ENCODE measurements at places on chromosomes 5 and 9. TPM values are rescaled to one million over a fixed set of nuclear protein-coding genes. Genes with fewer than 3 reads are reported as not detected.
A peak's percentile ranks its signal among the peaks of the same experiment; 100 is the strongest.

DNA sequence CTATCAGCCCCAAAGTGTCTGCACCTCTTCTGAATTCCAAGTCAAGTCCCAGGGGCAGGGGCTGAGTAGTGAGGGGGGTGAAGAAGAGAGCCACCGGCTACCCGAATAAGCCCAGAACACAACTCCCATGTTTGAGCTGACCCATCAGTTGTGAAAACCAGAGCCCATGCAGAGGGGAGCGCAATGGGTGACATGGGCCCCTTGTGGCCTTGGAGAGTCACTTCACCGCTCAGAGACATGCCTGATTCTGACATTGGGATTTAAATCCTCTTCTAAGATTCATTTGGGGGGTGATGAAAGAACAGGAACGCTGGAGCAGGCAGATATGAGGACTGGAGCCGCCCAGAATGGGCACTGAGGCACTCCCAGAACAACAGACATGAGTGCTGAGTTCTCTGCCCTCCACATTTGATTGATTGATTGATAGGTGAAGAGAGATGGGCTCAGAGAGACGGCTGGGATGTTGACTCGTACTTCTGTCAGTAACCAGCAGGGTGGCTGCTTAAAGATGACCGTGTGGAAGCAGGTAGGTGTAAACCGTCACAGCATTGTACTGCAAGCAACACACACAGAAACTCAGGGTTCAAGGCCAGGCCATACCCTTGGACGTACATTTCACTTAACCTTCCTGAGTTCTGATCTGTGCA, 74.3 kb downstream of the GPR21 start:
- no peak for DNase-seq

GRCh38 chr9:125750627-125751011, 3.4 kb downstream of the PBX3 start:
- DNase-seq: no peak

GRCh38 chr5:74356009-74356695, 284.4 kb downstream of the ENC1 start:
- DNase-seq: no peak

- DNase-seq: no peak
Measured at GRCh38 chr5:53360811-53361210, 119.6 kb upstream of the FST start.

- DNase-seq: no peak
Measured at GRCh38 chr9:35726931-35727330, 5.1 kb downstream of the TLN1 start.

- no peak for DNase-seq
Measured at GRCh38 chr9:98867429-98868168, 60.1 kb downstream of the GALNT12 start.

- DNase-seq: no peak
Measured at GRCh38 chr5:142569905-142570304, 116.0 kb downstream of the FGF1 start.

GRCh38 chr9:16704116-16705110, 166.1 kb downstream of the BNC2 start:
- DNase-seq: no peak

- no peak for DNase-seq
Measured at GRCh38 chr9:75909776-75910175, 19.3 kb downstream of the PCSK5 start.

DNA sequence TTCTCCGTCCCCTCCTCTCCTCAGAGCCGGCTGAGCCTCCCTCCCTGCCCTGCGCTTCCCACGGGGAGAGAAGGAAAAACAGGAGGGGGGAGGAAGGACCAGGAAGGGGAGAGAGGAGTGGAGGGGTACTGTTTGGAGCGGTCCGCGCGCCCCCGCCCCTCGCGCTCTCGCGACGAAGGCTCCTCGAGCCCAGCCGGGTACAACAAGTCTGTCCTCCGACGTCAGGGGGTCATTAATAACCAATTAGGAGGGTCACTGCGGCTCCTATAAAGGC, 480 bp upstream of the PRDM12 start:
- DNase-seq: no peak

DNA sequence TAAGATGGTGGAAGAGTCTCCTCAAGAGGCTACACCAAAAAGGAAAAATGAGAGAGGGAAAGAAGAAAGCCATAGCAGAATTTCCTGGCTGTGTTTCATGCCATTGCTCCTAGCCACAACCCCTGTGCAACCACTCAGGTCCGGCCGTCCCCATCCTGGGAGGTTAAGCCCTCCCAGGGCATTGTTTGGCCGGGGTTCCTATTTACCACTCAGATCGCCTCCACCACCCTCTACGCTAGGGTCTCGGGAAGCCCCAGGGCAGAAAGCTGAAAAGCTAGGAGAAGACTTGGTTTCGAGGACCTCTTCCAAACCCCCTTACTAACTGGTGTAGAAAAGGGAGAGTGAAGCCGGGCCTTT, 715 bp downstream of the RC3H2 start:
- no peak for DNase-seq

DNA sequence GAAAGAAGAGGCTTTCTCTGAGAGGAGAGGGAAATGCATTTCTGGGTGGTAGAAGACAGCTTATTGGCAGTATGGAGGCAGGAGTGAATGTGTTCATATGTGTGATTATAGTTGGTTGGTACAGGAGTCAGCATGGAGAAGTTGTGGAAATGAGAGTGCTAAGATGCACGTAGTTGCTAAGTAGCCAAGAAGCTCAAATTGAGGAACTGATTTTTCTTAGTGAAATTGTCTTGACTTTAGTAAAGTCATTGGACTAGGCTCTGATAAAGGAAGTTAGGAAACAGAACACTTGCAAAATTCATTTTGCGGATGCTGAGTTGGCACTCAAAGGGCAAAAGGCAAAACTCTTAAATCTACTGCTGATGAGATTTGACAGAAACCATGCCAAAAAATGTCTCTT, 158.9 kb upstream of the VCAN start:
- no peak for DNase-seq

DNA sequence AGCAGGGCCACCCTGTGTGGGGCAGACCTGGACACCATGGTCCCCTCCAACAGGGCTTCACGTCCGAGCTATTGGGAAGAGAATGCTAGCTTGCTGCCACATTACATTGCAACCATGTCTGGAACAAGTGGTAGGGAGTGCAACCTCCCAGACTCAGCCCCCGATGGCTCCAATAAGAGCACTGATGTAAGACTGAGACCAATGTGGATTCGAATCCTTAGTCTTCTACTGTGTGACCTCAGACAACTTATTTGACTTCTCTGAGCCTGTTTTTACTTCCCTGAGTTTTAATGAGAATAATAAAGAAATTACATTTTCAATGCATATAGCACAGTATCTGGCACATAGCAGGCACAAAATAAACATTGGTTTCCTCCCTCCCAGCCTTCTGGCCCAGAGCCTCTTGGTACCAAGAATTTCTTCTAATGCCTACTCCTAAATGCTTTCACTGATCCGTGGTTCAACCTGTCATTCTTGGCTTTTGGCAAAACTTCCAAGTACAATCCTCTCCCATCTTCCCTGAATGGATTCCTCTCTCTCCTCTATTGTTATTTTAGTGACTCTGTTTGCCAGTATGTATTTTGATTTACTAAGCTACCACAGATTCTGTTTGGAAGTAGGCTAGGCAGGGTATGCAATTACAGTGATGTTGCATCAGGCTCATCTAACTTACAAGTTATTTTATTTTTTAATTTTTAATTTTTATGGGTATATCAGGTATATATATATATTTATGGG, 34.6 kb upstream of the COL15A1 start:
- DNase-seq: no peak

- DNase-seq: no peak
Measured at GRCh38 chr9:131259916-131260597, 16.3 kb downstream of the FAM78A start.

DNA sequence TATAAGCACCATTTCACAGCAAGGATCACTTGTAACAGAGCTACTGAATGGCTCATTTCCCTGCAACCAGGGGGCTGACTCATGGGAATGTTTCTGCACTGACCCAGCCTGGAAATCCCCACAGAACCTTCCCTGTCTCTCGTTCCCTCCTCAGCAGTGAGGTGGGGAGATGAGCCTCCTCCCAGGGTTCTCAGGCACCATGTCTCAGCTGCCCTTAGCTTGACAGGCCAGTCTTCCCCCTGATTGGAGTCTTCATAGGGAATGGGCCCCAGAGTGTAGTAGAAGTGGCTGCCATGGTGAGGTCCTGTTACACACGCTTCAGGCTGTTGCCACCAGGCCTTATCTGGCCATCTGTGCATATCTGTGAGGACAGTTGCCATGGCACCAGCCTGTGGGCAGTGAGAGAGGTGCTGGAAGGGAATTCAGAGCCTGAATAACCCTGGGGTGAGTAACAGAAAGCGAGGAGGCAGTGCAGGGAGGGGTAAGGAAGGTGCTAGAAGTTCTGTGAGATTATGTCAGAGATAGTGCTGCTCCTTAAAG, 324.4 kb downstream of the ENC1 start:
- DNase-seq: no peak

GRCh38 chr9:27538647-27539046, 9.0 kb upstream of the MOB3B start:
- DNase-seq: no peak

DNA sequence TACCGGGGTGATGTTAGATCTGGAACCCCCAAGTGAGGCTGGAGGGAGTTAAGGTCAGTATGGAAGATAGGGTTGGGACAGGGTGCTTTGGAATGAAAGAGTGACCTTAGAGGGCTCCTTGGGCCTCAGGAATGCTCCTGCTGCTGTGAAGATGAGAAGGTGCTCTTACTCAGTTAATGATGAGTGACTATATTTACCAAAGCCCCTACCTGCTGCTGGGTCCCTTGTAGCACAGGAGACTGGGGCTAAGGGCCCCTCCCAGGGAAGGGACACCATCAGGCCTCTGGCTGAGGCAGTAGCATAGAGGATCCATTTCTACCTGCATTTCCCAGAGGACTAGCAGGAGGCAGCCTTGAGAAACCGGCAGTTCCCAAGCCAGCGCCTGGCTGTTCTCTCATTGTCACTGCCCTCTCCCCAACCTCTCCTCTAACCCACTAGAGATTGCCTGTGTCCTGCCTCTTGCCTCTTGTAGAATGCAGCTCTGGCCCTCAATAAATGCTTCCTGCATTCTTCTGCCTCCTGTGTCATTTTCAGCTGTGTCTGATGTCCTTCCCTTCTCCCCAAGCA, 2.3 kb upstream of the MYOZ3 start:
- no peak for DNase-seq

GRCh38 chr5:111961862-111962261, 204.9 kb upstream of the NREP start:
- no peak for DNase-seq

GRCh38 chr5:83891261-83891660, 170.6 kb upstream of the HAPLN1 start:
- DNase-seq: no peak

DNA sequence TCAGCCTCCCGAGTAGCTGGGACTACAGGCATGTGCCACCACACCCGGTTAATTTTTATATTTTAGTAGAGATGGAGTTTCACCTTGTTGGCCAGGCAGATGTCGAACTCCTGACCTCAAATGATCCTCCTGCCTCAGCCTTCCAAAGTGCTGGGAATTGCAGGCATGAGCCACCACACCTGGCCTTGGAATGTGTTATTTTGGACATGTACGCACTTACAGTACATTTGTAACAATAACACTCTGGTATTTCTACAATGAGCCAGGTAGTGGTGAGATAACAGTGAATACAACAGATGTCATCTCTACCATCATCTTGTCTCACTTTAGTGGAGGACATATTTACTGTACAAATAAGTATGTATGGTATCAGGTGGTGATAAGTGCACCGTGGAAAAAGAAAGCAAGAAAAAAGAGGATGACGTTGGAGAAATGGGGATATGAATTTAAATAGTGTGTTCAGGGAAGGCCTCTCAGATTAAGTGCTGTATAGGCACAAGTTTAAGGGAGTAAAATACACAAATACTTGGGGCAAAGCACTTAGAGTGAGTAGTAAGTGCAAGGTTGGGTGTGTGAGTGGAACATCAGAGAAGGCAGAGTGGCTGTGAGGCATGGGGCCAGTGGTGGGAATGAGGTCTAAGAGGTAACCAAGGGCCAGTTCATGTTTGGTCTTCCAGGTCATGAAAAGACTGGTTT, 100.1 kb downstream of the CDC42SE2 start:
- no peak for DNase-seq

DNA sequence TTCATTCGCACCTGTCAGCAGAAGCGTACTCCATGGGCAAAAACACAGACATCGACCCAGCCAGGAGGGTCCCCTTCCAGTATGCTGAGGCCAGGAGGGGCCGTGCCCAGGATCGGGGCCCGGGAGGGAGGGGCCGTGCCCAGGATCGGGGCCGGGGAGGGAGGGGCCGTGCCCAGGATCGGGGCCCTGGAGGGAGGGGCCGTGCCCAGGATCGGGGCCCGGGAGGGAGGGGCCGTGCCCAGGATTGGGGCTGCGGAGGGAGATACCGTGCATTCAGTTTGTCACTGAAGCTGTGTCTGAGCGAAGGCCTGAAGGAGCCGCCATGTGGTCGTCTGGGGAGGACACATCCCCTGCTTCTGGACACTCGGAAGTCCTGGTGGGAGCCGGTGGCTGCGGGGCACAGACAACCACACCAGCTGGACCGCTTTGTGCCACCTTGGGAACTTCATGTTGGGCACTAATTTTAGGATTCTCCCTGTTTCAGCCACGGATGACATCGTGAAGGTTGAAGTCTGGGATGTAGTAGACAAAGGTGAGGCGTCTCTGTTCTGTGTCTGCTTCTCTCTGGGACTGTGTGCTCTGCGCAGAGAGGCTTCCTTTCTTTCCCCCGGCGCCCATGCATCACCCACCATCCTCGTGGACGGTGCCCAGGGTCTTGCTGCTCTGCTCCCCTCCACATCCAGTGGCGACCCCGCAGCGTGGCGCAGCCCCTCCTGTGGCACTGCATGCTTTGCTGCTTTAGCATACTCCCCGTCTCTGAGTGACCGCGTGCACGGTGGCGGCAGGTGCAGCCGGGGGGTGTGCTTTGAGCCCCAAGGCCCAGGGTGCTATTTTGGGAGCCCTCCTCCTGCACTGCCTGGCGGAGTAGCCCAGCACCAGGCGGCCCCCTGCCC, 16.7 kb upstream of the AJM1 start:
- DNase-seq: no peak

GRCh38 chr9:125513303-125513667, 193.7 kb downstream of the MAPKAP1 start:
- no peak for DNase-seq

DNA sequence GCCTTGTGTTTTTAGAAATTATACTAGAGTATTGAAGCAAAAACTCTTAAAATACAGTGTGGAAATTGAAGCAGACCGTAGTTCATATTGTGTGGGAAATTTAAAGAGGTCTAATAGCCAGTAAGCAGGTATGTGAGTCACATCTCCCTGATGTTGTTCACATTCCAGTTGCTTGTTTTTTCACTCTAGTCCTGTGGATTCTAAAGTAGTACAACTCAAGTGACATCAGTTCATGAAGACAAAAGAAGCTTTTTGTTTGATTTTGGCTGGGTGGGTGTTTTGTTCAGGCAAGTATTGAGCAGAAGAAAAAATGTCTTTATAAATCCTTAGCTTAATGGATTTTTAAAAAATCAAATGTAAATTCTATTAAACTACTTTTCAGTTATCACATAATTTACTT, 216.2 kb downstream of the MAN2A1 start:
- DNase-seq: no peak

- no peak for DNase-seq
Measured at GRCh38 chr5:145921211-145921610, 15.2 kb upstream of the SH3RF2 start.

GRCh38 chr9:6054280-6055099, 39.1 kb upstream of the RANBP6 start:
- DNase-seq: no peak

- peak; percentile 71 for DNase-seq
Measured at GRCh38 chr5:178793151-178793550, 62.7 kb upstream of the ZNF354A start.

C9orf50 gene
- total RNA-seq: 0.39 TPM

C9orf78 gene
- total RNA-seq: 37.7 TPM

BARX1 gene
- 6.7 TPM for total RNA-seq

TLE1 gene
- total RNA-seq: 17.1 TPM

PCDHA9 gene
- 2.0 TPM for total RNA-seq

CCDC192 gene
- not detected for total RNA-seq

PHF24 gene
- total RNA-seq: 0.30 TPM
